Renal cortex interstitium (tissue), 15 donors: ENCODE measurements at places on chromosomes 3 and 15. TPM values are rescaled to one million over a fixed set of nuclear protein-coding genes. Genes with fewer than 3 reads are reported as not detected.
A peak's percentile ranks its signal among the peaks of the same experiment; 100 is the strongest.

- DNase-seq = peak; percentile 61
These were observed 57.5 kb upstream of the HERC1 start for GRCh38 chr15:63891079-63891767.

DNA sequence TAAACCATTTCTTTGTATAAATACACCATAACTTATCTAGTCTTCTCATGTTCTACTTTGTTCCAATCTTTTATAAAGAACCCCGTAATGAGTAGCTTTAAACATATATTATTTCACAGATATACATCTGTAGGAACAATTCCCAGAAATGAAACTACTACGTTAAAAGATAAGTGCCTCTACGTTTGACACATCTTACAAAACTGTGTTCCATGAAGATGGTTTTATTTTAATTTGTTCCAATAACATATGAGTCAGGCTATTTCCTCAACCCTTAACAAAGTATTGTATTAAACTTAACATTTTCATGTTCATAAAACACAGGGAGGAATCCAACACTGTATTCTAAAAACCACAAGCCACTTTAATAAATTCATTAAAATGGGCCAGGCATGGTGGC lies 52.9 kb downstream of the TRPM7 start:
- no peak for DNase-seq

GRCh38 chr15:27241943-27242342 lies 271.0 kb downstream of the GABRG3 start:
- DNase-seq = no peak

- no peak for DNase-seq
These were observed 5.1 kb upstream of the LTF start for GRCh38 chr3:46469680-46470357.

DNA sequence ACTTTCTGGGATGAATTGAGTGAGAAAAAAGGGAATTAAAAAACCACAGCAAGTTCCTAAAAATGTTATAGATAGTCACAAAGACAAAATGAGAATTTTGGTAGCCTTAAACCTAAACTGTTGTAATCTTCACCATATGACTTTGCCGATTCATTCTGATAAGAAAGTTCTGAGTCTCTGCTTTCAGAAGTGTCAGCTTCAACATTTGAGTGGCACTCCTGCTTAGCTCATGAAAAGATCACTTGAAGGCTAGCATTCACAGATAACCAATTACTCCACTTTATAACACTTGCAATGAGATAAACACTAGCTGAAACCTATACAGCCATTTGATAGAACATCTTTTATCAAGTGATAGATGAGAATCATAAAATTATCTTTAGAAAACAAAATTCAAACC lies 288.1 kb upstream of the POU1F1 start:
- no peak for DNase-seq

DNA sequence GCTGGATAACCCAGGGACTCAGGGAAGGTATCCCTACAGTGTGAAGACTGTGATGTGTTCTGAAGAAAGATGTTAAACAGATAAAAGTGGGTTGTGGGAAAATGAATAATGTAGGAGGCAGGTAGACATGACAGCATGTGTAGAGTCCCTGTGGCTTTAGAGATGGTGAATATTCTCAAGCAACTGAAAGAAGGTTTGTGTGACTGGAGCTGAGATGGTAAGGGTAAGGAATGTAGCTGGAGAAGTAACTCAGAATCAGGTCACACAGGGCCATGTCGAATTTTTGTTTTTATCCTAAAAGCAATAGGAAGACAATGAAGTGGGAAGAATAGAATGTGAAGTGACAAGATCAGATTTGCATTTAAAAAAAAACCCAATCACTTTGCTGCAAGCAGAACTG lies 53.7 kb upstream of the TRPC1 start:
- no peak for DNase-seq

GRCh38 chr3:186340204-186340603 lies 21.8 kb downstream of the DGKG start:
- no peak for DNase-seq

GRCh38 chr15:49628379-49628778 lies 7.5 kb downstream of the DTWD1 start:
- no peak for DNase-seq

- no peak for DNase-seq
These were observed 176.5 kb downstream of the SOX2 start for GRCh38 chr3:181888234-181888633.

GRCh38 chr15:68145706-68146105 lies 59.4 kb downstream of the CALML4 start:
- DNase-seq = no peak

DNA sequence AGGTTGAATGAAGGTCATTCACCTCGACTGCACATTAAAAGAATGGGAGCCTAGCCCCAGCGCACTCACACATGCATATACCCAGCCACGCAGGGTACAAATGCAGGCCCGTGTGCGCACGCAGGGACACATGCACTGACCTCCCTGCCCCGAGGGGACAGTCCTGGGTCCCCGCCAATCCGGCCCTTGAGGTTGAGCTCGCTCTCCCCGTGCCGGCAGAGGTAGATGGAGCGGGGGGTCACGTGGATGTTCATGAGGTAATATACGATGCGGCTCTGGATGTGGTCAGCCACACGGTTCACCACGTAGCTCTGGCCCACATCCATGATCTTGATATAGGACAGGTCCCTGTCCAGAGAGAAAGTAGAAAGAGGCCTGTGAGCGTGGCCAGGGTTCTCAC lies 20.5 kb downstream of the PFKFB4 start:
- DNase-seq = no peak

- DNase-seq = no peak
These were observed at the start of gene PSTPIP1 for GRCh38 chr15:76994971-76995945. PSTPIP1 (plus strand) TSS chr15:76995126; CDS start chr15:76995574, 448 bp downstream.

GRCh38 chr15:62879770-62880169 lies 162.8 kb upstream of the TPM1 start:
- DNase-seq = no peak

GRCh38 chr15:82709421-82710207 lies at the start of gene AP3B2:
AP3B2 (minus strand) TSS chr15:82709875; CDS start chr15:82709706, 169 bp downstream.
- no peak for DNase-seq

DNA sequence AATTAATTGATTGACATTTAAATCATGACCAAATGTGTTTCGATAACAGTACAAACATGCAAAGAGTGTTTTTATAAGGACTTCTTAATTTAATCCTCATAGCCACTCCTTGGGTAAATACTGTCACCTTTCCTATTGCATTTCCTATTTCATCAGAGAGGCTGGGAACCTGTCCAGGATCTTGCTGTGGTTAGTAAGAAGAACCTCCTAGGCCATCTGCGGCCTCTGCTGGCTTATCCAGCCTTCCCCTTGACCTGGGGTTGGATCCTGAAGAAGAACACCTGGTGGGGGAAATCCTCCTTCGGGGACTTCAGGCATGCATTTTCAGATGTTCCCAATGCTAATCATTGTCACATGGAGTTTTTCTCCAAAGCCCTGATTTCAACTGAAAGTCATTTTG lies 25.5 kb downstream of the GLDN start:
- DNase-seq = no peak

GRCh38 chr3:72904163-72904562 lies 16.3 kb downstream of the GXYLT2 start:
- DNase-seq = no peak

- no peak for DNase-seq
These were observed 35.9 kb downstream of the ARPP21 start for GRCh38 chr3:35675206-35675605.

DNA sequence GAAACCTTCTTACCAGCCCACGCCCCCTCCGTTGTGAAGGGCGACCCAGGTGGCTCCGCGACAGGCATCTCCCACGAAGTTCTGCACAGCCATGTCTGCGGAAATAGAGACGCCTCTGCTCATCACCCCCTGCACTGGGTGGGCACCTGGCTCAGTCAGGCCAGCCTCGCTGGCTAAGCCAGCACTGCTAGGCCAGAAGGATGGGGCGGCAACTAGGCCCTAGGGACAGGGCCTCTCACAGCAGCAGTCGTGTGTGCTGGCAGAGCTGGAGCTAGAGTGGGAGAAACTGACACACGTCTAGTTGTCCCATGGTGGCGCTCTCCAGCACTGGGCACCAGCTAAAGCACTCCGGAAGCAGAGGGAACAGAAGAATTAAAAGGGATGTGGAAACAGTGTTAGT lies 12.5 kb upstream of the ZXDC start:
- DNase-seq = no peak

DNA sequence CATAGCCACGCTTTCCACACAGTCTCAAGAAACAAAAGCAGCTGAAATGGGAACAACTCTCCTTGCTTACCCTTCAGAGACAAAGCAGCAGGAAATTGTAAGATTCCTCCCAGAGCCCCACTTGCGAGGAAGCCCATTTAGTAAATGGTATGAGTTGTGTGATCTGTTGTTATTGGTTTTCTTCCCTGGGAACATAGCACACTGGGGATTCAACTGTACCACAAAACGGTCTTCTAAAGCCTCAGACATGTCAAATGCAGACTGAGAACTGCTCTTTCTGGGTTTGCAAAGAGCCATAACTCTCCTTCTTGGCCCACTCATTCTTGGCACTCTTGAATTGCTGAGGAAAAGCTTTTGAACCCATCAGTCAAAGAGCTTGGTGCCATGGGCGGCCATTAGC lies 101.0 kb upstream of the COL8A1 start:
- no peak for DNase-seq

DNA sequence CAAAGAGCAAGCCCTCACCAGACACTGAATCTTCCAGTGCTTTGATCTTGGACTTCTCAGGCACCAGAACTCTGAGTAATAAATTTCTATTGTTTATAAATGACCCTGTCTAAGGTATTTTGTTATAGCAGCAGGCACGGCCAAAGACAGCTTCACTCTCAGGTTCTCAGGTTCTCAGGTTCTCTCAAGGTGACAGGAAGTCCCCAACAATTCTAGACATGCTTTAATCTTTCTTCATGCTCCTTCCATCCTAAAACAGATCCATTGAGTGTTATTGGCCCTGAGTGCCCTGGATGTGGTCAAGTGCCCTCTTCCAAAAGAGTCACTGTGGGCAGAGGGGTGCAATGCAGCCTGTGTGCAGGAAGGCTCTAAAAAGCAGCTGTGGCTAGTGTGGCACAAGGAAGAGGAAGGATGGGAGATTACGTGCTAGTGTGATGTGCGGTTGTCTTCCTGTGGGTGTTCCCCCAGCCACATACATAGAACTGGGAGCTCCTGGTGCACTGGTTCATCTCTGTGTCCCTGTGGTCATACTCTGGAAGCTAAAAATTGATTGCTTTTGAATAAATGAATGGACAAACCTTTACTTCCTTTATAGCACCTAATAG lies 11.0 kb upstream of the RAB7A start:
- no peak for DNase-seq

DNA sequence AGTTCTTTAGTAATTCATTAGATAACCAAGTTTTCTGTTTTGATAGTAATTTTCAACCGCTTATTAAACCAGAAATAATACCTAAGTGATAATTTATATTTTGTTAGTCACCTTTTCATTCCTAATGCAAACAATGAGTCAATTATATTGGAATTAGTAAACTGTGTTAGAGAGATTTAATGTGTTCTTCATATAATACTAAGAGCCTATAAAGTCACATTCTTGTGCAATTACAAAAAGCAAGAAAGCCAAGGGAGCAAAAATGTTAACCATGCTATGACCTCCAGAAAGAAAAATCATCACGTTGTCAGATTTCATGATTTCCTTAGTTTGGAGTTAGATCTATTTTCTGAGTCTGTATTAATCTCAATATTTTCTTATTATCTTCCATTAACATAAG lies 108.8 kb upstream of the SAMMSON start:
- no peak for DNase-seq

A4GNT gene
- polyA plus RNA-seq = 1.00 TPM

C2CD4A gene
- 0.57 TPM for polyA plus RNA-seq

DALRD3 gene
- polyA plus RNA-seq = 78.1 TPM

CYP1A1 gene
- polyA plus RNA-seq = not detected

TRPM1 gene
- 0.37 TPM for polyA plus RNA-seq
